ENCODE measurements at places on chromosomes 3 and 15.

GRCh38 chr15:69818529-69818928 lies 279.2 kb downstream of the TLE3 start:
- DNase-seq = no peak

DNA sequence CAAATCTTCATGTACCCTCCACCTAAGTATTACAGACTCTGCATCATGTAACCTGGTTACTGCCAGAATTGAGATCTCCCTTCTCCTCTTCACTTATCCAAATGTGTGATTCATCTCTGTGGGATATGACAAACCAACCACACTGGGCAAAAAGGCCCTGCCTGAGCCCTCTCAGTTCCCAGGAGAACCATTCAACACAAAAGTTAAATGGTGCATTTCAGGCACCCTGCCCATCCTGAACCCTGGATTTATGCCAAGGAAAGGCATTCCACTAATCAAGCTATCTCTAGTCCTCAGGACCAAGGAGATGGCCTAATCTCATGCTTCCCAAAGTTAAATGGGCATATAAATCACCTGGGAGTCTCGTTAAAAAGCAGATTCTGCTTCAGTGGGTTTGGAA lies 108.5 kb downstream of the TNIK start:
- peak; percentile 39 for DNase-seq

DNA sequence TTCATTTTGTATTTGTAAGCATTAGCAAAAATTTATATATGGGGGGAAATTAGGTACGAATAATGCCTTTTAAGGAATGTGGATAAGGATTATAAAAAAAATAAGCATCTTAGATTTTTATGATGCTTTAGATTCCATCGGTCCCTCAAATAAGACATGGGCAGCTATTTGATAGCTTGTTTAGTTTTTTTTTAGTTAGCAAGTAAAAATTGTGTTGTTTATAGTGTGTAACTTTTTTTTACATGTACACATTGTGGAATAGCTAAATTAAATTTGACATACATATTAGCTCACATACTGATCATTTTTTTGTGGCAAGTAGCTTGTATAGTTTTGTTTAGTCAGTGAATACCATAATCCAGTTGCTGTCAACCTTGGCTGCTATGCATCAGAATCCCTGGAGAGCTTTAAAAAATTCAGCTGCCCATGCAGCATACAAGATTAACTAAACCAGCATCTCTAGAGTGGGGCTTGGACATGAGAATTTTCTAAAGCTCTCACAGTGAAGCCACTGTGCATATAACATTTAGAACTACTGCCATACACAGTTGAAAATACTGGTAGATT lies 53.9 kb downstream of the TMOD3 start:
- no peak for DNase-seq

- DNase-seq = no peak
These were observed 312.3 kb downstream of the SV2B start for GRCh38 chr15:91412138-91412928.

DNA sequence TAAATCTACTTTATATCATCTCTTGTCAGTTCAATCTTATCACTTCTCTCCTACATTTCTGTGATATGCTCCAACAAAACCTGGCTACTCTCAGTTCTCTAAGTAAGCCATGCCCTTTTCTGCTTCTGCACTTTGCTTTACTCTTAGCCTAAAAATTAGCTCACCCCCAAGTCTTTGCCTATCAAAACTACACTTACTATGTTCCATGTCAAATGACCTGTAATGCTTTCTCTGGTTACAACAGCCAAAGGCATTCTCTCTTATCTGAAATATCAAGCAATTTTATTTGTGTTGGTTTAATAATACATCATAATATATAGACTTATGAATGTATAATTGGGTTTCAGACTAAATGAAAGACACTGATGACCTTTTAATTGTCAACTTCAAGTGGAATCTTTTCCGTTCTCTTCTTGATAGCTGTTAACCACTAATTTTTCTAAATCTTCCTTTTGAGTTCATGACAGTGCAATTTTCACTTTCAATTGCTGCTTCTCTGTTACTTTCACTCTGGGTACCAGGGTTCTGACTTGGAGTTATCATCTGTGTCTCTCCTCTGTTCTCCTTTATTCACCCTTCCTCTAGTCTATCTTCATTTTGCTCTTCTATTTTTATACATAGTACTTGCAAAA lies 619.0 kb upstream of the GOLIM4 start:
- no peak for DNase-seq

DNA sequence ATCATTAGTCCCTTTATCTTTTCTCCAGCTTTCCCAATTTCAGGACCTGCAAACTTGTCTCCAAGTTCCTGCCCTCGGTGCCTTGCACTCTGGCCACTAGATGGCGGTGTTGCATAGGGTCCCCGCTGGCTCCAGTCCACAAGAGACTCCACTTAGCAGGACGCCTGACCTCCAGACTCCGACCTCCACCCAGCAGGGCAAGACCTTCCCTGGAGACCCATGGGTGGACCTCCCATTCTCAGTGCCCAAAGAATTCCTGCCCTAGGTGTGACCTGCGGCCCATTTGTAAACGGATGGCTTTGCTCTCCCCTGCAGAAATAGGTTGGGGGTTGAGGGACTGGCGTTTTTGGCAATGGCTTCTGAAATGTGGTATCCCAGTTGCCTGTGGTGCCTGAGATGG lies 82.6 kb downstream of the LSM3 start:
- peak; percentile 73 for DNase-seq

GRCh38 chr3:153396581-153396980 lies 234.6 kb downstream of the RAP2B start:
- DNase-seq = no peak

DNA sequence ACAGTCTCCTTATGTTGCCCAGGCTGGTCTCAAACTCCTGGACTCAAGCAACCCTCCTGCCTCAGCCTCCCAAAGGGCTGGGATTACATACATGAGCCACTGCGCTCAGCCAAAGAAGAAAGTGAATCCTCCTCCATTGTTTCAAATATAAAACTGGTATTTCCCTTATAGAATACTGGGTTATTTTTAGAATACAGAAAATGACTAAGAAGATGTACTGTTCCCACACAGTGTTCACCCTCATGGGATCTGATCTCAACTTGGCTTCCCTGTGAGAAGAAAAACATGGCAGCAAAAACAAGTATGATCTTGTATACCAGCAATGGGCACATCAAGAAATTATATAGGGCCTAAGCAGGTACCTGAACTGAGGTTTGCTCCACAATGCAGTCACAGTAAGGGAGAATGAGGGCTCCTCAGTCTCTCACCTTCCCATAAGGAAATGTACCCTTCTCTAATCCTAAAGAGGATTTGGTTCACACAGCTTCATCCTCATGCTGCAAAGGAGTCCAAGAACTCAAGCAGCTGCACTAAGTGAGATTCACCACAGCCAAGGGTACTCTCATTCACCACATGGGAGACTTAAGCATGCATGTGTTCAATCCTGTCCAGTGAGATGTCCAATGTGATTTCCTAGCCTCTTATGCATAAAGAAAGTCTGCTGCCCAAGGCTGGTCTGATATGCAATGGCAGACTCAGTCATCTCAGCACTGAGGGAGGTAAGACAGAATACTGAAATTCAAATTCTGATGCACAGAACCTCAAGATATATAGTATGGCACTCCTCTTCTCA lies 25.8 kb downstream of the USP4 start:
- no peak for DNase-seq

DNA sequence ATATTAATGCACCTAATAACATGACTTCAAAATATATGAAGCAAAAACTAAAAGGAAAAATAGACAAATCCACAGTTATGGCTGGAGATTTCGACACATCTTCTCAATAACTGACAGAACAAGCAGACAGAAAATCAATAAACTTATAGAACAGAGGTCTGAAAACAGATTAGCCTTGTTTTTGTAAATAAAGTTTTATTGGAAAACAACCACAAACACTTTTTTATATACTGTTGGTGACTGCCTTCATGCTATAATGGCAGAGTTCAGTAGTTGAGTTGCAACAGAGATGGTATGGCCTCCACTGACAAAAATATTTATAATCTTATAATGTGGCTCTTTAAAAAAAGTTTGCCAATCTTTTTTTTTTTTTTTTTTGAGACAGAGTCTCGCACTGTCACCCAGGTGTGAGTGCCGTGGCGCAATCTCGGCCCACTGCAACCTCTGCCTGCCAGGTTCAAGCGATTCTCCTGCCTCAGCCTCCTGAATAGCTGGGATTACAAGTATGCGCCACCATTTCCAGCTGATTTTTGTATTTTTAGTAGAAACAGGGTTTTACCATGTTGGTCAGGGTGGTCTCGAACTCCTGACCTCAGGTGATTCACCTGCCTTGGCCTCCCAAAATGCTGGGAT lies 52.2 kb upstream of the GATA2 start:
- DNase-seq = no peak

DNA sequence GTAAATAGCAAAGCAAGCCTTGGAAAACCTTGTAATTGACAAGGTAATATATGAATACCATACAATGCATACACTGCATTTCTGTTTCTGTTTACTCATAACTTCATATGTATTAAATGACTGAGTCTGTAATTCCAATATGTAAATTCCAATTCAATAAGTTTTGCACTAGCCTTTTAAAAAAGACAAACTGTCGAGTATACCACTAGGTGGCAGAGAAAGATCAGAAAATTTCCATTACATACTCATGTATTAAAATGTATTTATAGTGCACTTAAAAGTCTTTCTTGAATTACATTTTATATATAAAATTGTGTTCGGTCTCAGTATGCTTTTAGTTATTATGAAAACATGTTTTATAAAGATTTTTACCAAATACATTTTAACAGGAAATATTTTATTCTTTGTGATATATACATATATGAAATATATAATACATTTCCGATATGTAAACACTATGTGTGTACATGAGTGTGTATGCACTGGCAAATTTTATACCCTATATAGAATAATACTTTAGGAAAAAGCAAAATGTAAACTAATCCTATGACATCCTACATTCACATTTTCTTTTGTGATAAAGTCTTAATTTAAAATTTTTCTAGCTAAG lies 216.8 kb downstream of the VGLL3 start:
- peak; percentile 41 for DNase-seq

DNA sequence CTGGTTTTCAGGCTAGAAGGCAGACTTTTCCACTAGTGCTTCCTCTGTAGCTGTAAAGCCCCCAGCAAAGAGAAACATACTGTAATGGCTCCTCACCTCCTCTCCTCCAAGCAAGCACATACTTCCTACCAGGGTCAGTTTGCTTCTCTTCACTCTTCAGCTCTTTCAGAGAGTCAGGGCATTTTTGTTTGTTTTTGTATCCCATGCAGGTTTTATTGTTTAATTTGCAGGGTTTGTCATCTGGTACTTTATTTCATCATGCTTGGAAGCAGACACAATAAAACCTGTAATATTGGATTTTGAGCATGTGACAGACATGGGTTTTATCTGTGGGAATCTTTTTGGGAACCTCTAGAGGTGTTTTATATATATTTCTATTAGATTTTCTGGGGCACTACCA lies 753.3 kb upstream of the ROBO1 start:
- DNase-seq = no peak

DNA sequence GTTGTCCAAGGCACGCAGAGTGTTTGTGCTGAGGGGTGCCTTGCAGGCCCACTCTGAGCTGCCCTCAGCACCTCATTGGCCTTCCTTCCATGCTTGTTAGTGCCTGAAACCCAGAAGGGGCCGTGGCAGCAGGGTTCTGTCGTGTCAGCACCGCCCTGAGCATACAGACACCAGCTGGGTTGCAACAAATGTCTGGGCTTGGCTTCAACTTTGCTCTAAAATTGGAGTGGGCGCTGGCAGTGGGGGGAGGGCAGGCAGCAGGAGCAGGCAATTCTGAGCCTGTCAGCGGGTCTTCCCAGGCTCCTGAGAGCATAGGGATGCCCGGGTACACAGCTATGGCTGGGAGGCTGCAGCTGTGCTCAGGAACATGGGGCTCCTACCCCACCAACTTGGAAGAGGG lies 464.3 kb downstream of the EPHA3 start:
- DNase-seq = no peak

DNA sequence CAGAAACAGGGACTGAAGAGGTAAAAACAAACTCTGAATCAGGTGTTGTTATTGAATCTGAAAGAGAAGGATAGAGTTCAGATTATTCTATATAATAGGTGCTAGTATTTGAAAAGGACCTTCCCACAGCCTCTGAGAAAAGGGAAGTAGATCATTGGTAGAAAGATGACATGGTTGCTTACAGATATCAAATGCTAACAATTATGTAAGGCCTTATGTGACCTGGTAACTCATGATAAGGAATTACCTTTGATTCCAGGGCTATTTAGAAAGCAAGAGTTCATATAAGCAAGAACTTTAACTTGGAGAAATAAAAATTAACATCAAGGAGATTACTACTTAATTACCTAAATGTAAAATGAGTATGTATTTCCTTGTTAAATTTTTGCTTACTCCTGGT lies 7.6 kb downstream of the SLC27A2 start:
- DNase-seq = no peak

DNA sequence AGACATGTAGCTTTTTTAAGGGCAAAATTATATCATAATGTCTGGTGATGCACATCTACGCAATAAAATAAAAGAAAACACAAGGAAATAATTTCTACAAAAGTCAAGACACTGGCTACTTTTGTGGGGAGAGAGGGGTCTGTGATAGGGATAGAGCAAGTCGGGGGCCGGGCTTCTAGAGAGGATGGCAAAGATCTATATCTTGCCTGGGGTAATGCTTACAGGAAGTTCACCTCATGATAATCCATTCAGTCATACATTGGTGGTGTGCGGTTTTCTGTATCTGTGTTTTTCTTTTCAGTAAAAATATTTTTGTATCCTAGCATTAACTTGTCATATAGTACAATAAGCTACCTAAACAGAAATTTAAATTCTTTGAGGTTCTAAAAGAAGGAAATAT lies 178.8 kb downstream of the ARRDC4 start:
- no peak for DNase-seq

GRCh38 chr3:33834096-33834453 lies 35.6 kb downstream of the PDCD6IP start:
- no peak for DNase-seq

DNA sequence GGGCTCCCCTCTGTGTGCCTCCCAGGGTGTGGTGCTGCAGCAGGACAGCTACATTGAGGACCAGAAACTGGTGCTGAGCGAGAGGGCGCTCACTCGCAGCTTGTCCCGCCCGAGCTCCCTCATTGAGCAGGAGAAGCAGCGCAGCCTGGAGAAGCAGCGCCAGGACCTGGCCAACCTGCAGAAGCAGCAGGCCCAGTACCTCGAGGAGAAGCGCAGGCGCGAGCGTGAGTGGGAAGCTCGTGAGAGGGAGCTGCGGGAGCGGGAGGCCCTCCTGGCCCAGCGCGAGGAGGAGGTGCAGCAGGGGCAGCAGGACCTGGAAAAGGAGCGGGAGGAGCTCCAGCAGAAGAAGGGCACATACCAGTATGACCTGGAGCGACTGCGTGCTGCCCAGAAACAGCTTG lies 53.7 kb downstream of the KLHL25 start:
- no peak for DNase-seq
